Head of caudate nucleus (tissue), 42 donors: ENCODE measurements at places on chromosomes 6 and 20.

GRCh38 chr6:88538840-88539239 lies 372.7 kb upstream of the CNR1 start:
- no peak for DNase-seq

GRCh38 chr6:6494677-6495076 lies 93.8 kb upstream of the LY86 start:
- DNase-seq, result peak; percentile 41

- no peak for DNase-seq
Measured at GRCh38 chr20:57030611-57031600, 235.5 kb downstream of the BMP7 start.

- DNase-seq, result no peak
Measured at GRCh38 chr6:110509617-110510241, 33.3 kb upstream of the SLC22A16 start.

- DNase-seq, result no peak
Measured at GRCh38 chr20:7499201-7499600, 441.1 kb downstream of the HAO1 start.

- no peak for DNase-seq
Measured at GRCh38 chr20:39799366-39799965, 837.3 kb downstream of the DHX35 start.

- DNase-seq, result no peak
Measured at GRCh38 chr6:34157851-34158250, 12.0 kb upstream of the GRM4 start.

- DNase-seq, result no peak
Measured at GRCh38 chr6:138086573-138087196, 20.5 kb downstream of the PERP start.

DNA sequence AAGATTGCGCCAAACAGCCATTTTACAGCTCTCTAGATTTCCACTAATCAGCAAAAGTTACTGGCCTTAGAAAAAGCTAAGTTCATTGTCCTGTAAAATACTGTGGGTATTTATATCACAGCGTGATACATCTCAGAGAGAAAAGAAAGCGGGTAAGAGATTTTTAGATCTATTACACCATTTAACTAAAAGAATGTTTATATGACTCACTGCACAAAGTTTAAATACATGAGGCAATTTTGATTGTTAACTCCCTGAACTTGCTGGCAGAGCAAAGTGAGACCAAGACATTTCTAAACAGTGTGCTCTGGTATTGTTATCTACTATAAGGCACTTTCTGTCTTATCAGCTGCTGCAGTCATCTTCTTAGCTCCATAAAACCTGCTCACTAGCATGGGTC lies 314.3 kb downstream of the EPHA7 start:
- DNase-seq, result no peak

- DNase-seq, result peak; percentile 58
Measured at GRCh38 chr6:151389618-151390275, 1.6 kb downstream of the ZBTB2 start.

- DNase-seq, result no peak
Measured at GRCh38 chr6:139219746-139220145, 72.1 kb downstream of the TXLNB start.

GRCh38 chr6:35359346-35359743 lies 17.0 kb downstream of the PPARD start:
- no peak for DNase-seq
